ENCODE measurements at places on chromosomes 2 and 18.
A peak's percentile ranks its signal among the peaks of the same experiment; 100 is the strongest.

DNA sequence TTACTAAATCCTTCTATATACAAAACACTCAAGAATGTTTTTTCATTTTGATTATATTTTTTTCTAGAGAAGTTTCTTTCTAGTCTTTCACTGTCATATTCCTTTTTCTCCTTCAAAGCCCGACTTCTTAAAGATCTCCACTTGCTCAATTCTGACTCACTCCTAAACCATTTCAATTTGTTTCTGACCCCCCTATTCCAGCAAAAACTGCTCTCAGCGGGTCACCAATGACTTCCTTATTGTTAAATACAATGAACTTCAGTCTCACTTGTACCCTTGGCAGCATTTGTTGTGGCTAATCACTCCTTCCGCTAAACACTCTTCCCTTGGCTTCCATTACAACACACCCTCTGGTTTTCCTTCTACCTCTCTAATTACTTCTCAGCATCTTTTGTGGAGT is 111.1 kb upstream of the RBBP8 start:
- no peak for DNase-seq

GRCh38 chr2:94996305-94997100 is 29.0 kb upstream of the MAL start:
- peak; percentile 68 for DNase-seq

DNA sequence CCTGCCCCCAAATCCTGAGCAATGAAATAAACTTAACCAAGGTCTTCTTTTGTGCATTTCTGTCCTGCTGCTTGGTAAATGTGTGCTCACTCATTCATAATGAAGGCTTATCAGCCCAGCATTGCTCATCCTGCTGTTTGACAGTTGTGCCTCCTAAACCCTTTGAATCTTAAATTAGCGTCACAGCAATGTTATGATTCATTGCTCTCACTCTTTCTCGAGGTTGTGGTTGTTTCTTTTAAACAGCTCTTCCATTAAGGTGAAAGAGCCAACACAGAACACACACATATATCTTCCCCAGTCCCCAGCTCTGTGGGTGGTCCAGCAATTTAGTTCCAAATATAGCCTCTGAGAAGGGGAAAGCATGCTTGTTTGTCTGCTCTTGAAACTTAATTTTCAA is 84.0 kb downstream of the EVA1A start:
- DNase-seq: peak; percentile 16

- DNase-seq: no peak
These were observed 13.3 kb upstream of the ATP8B1 start for GRCh38 chr18:57816208-57816954.

GRCh38 chr2:46275995-46276394 is 21.2 kb upstream of the EPAS1 start:
- peak; percentile 71 for DNase-seq

DNA sequence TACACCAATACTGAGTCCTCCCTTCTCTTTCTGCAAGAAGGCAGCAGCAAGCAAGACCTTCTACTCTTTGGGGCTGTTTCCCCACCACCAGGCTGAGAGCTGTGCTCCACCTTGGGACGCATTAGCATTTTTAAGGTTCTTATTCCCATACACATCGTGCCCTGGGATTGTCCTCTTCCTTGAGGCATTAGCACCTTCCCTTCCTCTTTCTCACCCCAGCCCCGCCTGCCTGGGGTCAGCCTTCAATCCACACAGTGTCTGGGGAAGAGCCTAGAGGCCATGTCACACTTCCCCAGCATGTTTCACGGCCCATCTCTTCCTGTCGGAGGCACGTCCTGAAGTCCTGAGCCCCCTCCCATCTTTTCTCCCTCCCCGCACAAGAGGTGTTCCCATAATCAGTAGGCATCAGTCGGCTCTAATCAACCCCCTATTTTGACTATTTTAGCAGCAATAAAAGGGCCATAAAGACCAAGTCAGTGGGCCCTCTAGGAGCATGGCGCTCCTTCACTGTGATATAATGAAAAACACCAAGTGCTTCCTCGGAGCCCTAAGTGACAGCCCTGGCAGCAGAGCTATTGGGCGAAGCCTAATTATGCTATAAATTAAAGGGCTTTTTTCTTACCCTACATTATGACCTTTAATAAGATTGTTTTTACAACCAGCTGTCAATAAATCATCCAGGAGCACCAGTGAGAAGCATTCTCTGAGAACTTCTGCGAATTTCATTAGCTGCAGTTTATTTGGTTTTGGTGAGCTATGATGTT is 55.0 kb upstream of the PKDCC start:
- DNase-seq: peak; percentile 57

GRCh38 chr2:167212014-167212648 is 323.9 kb downstream of the XIRP2 start:
- no peak for DNase-seq

DNA sequence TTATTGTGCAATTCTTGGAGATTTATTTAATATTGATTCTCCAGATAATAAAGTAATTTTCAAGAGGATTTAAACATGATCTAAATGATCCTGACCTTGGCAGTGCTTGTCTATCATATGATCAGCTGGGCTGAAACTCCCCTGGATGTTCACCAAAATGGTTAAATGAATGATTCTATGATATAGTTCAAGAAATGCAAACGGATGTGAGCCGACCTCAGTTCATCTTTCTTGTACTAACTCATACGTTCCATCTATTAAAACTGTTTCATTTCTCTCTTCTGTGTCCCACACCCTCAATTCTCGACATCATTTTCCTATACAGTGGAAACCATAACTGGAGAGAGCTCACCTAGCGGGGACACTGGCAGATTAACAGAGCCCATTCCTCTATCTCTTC is 281.7 kb upstream of the CCDC68 start:
- no peak for DNase-seq

DNA sequence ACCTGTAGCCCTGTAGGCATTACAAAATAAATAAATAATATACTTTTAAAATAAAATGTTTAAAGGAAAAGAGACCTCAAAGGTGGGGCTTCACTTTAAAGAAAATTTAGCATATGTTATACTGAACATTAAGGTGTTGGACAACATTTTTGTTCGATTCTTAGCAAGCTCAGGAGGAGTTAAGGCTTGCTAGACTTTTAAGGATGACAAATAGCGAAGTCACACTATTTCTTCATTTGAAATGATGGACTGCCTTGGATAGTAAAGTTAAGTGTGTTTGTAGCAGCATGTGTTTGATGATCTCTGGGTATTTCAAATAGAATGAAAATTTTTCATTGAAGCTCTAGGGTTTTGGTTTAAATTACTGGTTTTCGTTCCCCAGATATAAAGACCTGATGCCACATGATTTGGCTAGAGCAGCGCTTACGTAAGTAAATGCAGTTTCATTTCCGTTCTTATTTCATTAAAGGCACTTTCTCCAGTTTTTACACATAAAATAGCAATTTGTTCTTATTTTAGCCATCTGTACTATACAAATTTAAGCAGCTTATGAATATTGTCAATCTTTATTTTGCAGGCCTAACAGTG is 24.9 kb downstream of the HADHB start:
- no peak for DNase-seq

- no peak for DNase-seq
These were observed 39.2 kb downstream of the MREG start for GRCh38 chr2:215973954-215974699.

DNA sequence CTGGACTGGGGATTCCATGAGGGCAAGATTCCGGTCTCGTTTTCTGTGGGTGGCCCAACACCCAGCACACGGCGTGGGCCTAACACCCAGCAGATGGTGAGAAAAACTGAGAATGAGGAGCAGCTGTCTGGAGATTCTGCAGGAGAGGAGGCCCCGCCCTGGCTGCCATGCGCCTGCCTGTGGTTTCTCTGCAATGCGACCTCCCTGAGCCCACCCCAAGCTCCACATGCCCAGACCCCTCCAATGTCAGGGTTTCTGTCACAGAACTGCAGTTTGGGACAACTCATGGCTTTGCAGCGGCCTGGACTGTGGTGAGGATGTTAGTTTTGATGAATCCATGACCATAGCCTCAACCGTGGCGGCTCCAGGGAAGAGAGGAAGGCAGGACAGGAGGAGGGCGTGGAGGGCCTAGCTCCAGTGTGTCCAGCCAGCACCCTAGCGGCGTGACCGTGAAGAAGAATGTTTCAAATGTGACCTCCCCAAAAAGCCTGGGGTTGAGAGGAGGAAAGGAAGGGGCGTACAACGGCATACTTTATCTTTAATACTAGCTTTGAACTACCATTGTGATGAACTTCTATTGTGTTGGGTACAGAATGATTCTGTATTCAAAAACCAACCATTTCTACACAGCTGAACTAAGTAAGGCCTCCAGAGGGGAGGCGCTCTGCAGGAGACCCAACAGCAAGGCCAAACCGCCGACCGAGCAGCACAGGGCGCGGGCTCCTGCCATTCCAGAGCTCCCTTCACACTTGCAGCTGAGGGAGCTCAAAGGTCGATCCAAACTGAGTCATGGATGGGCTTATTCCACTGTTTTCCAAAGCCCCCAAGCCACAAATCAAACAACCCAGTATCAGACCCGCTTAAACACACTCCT is 3.4 kb downstream of the PXDN start:
- DNase-seq: no peak

DNA sequence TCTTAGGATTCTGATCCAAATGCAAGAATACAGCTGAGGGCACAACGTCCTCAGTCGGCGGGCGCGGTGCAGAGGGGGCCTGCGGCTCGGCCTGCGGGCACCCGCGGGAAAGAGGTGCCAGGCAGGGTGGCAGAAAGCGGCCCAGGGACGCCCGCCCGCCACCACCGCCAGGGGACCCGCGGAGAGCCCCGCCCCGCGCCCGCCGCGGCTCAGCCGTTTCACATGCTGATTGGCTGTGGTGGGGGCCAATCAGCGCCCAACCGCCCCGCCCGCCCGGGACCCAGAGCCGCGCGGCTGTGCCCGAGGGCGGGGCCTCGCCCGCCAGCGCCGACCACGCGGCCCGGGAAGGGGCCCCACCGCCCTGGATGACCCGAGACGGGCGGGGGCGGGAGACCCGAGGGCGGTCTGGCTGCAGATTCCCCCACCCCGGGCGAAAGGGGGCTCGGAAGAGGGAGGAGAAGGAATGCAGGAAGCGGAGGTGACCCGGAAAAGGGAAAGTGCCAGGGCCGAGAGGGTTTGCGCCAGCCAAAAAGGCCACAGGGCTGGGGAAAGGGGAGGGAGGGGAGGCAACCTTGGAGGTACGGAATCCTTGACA is 8.0 kb downstream of the IRS1 start:
- peak; percentile 96 for DNase-seq

DNA sequence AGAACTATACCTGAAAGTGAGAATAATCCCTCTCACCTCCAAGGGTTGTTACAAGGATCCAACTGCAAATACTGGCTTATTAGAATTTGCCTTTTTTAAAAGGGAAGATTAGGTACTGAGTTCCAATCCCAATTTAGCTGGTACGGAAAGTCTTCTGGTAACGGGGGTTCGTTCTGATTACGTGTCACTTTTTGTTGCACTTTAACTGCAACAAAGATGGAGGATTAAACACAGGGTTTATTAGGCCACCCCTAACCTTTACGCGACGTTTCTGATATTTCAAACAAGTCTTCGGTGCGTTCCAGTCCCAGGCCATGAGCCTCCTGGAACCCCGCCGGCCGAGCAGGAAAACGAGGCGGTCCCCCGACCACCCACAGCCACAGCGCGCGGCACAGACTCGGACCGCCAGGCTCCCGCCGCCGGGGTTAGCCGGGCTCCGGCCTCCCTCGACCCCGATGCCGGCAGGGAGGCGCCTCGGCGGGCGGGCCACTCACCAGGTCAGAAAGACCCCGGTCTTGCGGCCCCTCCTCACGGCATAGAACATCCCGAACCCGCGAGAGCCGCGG is 411 bp downstream of the RNASEH1 start:
- DNase-seq: no peak

DNA sequence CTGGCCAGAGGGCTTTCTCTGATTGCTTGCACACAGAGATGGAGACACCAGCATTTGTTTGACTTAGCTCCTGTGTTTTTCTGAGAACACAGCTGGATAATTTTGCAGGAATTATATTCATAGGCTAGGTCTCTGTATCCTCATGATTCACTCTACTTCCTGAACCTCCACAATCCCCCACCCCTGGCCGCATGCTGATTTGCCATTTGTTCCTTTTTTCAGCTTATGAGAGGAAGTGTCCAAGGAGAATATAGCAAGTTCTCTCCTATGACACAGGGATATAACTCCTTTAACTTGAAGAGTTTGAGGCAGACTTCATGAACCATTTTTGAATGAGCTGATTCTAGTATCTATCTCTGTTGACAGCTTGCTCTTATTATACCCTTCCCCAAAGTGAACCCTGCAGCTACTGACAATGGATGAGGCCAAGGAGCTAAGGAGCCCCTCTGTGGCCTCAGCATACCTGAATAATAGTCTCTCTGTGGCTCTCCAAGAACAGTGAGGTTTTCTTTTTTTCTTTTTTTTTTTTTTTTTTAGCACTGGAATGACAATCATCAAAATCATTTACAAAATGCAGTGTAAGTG is 15.4 kb downstream of the CAVIN2 start:
- DNase-seq: no peak

- no peak for DNase-seq
These were observed 2.5 kb downstream of the VIT start for GRCh38 chr2:36698993-36699392.

GRCh38 chr2:19369341-19369955 is 11.0 kb upstream of the OSR1 start:
- DNase-seq: no peak

GRCh38 chr18:21991081-21991534 is 178.3 kb upstream of the GATA6 start:
- DNase-seq: no peak

DNA sequence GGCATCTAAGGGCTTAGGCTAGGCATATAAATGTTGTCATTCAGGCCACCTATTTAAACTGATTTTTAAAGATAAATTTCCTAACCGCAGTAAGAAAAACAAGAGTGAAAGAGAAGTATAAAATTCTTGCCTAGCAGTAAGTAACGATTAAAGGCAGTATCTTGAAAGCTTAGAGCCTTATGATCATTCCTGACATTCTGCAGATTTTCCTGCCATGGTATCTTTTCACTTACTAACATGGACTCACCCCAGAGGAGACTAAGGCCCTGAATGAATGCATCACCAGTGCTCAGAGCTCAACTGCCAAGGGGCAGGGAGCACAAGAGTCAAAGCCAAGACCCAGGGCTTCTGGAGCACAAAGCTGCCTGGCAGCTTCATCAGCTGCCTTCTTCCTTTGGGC is 133.1 kb downstream of the GCA start:
- DNase-seq: no peak
